Right renal cortex interstitium (tissue), 3 donors: ENCODE measurements at places on chromosomes 1 and 21. TPM values are rescaled to one million over a fixed set of nuclear protein-coding genes. Genes with fewer than 3 reads are reported as not detected.

The SRSF4 gene
- 106 TPM for polyA plus RNA-seq

GRCh38 chr21:45998871-45999580 lies 17.5 kb downstream of the COL6A1 start:
- DNase-seq = no peak

- no peak for DNase-seq
Measured at GRCh38 chr1:198649968-198650338, 11.1 kb downstream of the PTPRC start.

- no peak for DNase-seq
Measured at GRCh38 chr1:173499729-173500128, 22.6 kb downstream of the PRDX6 start.

- DNase-seq = no peak
Measured at GRCh38 chr1:52913014-52913413, 8.5 kb downstream of the ECHDC2 start.

GRCh38 chr1:162639718-162640117 lies 7.5 kb downstream of the DDR2 start:
- DNase-seq = no peak
